ENCODE measurements at places on chromosomes 5 and 9.

DNA sequence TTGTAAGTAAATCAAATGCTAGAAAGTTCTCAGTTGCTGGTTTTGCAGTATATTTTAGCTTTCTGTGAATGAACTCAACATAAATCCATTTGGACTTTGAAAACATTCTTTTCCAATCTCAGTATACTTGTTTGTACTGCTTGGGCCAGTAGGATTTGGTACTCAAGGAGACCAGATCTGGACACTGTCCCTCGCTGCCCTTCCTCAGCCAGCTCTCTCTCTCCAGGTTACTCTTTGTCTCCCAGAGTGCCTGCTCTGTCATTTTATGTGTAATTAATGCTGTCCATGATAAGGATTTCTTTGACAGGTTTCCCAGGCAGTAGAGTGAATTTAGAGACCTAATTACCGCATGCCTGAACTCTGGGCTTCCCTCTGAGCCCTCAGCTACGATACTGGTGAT lies 344.6 kb upstream of the SGCD start:
- DNase-seq: no peak

DNA sequence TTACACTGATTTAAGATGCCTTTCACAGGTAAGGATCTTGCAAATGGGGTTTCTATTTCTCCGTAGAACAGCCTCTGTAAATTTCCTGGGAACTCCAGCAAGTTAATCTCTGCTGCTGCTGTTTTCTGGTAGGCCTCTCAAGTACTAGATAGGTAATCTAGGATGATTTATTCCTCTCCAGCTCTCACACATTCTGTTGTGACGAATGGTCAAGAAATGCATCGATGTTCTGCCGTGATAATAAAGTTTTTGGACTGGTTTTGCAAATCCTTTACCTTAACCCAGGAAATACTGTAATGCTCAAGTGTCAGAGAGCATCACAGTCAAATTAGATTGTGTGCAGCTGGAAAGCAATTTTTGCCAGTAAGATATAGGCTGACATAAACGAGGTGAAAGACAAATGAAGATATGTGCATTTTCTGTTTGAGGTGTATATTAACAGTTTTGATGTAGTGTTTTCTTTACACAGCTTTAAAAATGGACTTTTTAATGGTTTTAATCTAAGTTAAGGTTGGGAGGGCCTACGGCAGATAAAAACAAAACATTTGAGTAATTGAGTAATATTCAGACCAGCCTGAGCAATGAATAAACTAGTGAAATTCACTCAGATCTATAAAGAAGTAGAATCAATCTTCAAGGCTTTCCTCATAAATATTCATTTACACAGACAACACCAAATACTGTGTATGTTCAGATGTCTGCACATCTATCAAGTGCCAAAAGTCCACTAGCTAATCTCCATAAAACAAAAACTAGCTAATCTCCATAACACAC lies 300.6 kb upstream of the EDIL3 start:
- DNase-seq: no peak

- DNase-seq: no peak
These were observed 7.8 kb upstream of the NDUFB6 start for GRCh38 chr9:32580631-32581300.

DNA sequence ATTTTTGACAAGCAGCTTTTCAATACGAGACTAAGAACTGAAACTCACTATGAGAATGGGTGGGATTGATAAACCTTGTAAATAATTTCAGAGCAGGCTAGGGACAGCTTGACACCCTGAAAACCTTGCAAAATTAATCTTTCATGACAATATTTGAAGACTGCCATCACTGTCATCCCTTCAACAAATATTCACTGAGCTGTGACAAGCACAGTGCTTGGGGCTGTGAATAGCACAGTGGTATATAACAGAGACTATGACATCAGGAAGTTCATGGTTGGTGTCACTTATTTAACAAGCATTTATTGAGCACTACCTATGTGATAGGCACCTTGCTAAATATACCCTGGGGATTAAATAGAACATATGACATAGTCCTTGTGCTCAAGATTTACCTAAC lies 741.0 kb upstream of the RIOK2 start:
- DNase-seq: no peak

DNA sequence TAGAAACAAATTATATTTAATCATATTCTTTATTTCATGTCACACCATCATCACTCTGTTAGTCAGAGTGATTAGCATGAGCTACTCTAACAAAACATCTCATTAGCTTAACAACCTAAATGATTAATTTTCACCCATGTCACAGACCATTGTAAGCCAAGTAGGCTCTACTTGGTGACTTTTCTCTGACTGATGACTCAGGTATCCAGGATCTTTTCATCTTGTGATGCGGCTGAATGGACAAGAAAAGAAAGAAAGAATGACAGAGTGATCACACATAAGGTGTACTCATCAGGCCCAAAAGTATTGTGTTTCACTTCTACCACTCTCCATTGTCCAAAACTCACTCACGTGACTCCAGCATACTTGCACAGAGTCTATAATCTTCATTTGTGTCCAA lies 299.3 kb downstream of the ANXA1 start:
- DNase-seq: no peak

DNA sequence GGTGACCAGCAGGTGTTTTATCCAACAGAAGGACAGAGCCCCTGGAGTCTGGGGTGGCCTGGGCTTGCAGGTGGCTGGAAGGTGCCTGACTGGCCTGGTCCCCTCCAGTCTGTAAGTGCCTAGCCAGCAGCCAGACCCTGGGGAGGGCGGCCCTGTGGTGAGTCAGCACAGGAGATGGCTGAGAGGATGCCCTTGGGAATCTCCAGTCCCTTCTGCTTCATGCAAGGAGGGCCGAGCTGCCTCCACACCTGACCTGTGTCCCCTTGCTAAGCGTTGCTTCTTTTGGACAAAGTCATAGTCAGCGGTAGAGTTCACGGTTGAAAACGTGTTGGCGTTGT lies 20.2 kb downstream of the OBP2B start:
- DNase-seq: no peak

GRCh38 chr9:82492274-82492673 lies 503.7 kb downstream of the SPATA31D1 start:
- DNase-seq: no peak

DNA sequence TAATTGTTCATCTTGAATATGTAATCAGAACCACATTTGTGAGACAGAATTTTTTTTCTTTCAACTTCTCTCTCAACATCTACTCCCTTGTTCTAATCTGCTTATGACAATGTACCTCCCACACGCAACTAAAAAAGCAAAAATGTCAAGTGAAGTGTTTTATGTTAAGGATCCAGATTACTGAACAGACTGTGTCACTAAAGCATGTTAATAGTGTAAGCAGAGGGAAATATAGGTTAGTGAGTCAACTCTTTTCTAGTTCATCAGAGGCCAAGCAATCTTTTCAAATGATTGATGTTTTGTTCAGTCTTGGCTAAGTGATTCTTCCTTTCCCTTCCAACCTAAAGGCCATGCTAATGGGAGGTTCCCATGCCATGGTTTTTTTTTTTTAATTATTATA lies 34.7 kb upstream of the IDNK start:
- no peak for DNase-seq

- DNase-seq: no peak
These were observed 692 bp downstream of the PSAT1 start for GRCh38 chr9:78297672-78297961.

DNA sequence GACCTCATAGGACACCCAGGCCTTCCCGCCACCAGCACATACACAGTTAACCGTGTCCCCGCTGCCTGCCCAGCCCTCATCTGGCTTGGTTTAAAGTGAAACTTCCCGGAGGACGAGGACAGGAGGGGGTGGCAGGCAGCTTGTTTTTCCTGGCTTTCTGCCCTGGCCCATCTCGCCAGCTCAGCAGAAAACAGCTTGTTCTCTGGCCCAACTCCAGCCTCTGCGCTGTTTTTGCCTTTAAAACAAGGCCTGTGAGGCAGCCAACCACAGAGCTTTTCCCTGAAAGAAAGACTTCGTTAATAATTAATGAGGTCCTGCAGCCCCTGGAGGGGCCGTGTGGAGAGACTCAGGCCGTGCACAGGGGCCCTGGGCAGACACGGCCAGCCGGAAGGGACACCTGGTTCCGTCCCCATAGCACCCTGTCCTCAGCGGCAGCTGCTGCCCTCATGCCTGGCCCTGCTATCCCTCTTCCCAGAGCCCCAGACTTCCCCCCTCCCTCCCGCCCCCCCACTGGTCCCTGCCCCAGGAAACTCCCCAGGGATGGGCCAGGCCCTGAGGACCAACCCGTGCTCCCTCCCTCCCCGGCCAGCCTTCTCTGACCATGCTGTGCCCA lies 108.7 kb downstream of the RXRA start:
- DNase-seq: peak; percentile 95

DNA sequence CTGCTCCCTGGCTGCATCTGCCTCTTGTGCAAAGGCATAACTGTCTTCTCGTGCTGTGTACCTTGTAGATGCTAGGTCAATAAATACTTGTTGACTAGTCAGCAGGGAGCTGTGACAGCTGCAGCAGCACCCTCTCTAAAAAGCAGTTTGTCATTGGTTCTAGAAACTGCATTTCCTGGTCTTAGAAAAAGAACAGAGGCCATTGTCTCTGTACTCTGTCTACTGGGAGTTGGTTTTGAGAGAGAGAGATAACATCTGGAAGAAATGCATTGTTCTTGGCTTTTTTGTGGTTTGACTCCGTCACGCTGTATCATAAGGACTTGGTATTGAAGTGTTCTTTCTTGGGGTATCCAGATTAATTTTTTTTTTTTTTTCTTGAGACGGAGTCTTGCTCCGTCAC lies 32.3 kb downstream of the SH3GLB2 start:
- DNase-seq: no peak

DNA sequence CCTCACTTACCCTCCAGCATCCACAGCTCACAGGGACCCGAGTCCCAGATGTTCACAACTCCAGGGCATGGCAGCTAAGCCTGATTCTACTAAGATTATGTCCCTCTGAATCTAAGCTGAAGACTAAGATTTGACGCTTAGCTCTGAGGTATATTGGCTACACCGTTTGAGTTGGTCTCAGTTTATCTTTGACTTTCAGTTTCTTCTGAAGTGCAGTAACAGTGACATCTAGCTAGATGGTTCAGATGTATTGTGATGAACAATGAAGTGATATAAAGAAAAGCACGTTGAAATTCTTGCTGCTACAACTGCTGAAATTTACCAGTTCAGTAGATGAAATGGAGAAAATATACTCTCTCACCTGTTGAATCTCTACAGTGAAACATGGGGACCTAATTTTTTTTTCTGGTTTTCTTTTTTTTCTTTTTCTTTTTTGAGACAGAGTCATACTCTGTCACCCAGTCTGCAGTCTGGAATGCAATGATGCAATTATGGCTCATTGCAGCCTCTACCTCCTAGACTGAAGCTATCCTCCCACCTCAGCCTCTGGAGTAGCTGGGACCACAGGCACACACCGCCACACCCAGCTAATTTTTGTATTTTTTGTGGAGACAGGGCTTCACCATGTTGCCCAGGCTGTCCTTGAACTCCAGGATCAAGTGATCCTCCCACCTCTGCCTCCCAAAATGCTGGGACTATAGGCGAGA lies 15.7 kb downstream of the RFK start:
- no peak for DNase-seq

DNA sequence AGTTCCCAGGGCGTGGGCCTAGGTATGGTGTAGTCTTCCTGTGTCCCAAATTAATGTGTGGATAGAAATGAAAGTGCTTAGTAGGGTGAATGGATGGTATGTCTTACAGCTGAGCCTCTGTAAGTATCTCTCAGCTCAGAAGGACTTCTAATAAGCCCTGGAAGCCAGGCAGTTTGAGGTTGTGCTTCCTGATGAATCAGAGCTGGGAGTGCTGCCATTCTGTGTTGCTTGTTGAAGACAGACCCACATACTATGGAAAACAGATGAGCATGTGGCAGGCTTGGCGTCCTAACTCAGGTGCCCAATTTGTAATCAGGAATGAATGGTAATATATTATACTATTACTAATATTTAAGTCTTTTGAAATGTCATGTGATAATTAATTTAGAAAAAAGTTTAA lies 69.8 kb downstream of the CMYA5 start:
- DNase-seq: no peak

DNA sequence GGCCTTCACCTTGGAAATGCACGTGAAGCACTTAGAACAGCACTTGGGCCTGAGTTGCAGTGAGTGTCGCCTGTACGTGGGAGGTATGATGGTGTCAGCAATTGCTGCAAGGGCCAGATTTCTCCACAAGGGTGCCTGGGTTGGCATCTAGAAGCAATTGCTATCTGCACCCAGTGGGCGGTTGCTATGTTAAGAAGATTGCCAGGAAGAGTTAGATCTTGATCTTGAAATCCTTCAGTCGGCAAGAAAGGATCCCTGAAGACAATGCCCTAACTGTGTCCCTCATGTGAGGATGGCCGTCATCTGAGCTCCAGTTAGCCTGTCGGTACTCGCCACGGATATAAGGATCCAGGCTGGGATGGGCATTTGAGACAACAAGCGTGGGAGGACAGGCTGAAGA lies 62.9 kb downstream of the MAMDC2 start:
- no peak for DNase-seq

DNA sequence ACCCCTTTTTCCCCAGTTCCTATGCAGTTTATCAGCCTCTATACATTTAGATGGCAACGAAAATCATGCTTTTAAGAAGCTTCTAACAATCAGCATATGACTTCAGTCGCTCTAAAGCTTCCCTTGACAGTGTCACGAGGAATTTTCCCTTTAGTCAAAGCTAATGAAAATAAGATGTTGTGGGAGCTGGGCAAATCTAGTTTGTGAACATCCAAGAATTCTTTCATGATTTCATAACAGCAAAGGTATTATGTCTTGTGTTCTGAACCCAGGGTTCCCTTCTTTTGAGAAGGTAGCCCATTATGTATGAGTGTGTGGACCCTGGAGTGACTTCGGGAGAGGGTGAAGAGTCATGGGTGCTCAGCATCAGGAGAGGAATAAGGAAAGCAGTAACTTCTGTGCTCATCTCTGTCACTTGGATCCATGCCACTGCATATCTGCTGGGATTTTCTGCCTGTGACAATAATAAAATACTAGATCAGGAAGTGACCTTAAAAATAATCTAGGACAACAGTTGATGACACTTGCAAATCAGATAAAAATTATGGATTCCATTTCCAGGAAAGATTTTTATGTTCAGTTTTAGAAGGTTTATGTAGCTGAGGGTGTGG lies 102.4 kb downstream of the PCSK1 start:
- DNase-seq: no peak

DNA sequence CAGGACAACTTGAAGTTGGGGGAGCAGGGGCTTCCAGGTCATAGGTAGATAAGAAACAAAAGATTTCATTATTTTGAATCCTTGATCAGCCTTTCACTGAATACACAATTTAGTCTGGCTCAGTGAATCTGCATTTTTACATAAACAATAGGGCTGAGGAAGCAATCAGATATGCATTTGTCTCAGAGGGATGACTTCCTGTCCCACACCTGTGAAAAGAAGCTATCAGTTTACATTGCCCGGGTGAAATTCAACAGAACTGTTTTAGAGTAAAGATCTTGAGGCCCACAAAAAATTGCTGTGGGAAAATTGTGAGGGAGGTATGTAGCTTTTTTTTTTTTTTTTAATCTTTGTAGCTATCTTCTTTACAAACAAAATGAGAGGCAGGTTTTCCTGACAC lies 38.3 kb downstream of the DNAJB5 start:
- DNase-seq: no peak

- no peak for DNase-seq
These were observed 148.4 kb downstream of the MAN2A1 start for GRCh38 chr5:109838157-109838556.

GRCh38 chr5:10689391-10690081 lies 71.5 kb downstream of the DAP start:
- no peak for DNase-seq

All from NCI-H1105 (cell line).